ENCODE measurements at places on chromosomes 6 and 20.

DNA sequence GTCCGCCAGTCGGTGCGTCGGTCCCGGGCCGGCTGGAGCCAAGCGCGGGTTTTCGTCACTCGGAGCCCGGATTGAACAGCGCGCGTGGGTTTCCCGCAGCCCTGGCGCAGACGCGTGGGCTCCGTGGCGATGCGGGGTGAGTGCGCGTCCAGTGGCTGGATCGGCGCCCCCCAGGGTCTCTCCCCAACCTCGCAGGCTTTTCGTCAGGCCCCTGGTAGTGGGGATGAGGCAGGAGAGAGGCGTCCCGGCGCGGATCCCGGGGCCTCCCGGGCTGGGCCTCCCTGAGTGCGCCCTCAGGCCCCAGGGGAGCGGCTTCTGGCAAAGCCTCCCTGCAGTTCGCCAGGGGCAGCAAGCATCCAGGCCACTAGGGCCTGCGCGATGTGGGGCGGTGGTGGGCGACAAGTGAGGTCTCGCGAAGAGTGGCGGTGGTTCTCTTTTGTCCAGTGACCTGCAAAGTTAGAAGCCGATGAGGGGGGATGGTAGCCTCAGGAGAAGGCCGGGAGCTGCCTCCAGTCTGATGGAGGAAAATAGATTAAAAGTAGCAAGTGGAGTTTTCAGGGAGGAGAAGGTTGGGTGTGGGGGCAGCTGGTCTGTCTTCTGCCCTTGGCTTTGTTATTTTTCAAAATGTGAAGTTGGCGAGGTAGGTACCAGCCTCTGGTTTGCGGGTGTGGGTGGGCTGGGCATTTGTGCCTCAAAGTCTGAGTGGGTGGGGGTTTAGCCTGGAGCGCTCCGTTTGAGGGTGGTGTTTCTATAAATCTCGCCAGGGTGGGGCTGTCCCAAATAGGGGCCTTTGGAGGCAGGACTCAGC lies 1.6 kb downstream of the TOX2 start:
- ATAC-seq, result no peak

DNA sequence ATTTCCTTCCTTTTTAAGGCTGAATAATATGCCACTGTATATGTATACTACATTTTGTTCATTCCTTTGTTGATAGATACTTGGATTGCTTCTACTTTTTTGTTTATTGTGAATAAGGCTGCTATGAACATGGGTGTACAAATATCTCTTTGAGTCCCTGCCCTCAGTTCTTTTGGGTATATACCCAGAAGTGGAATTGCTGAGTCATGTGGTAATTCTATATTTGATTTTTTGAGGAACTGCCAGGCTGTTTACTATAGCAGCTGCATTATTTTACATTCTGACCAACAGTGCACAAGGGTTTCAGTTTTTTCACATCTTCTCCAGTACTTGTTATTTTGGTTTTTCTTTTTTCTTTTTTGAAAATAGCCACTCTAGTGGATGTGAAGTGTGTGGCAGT lies 34.1 kb downstream of the CDS2 start:
- ATAC-seq, result no peak

GRCh38 chr6:148343047-148343782 lies 577 bp downstream of the SASH1 start:
- no peak for ATAC-seq

DNA sequence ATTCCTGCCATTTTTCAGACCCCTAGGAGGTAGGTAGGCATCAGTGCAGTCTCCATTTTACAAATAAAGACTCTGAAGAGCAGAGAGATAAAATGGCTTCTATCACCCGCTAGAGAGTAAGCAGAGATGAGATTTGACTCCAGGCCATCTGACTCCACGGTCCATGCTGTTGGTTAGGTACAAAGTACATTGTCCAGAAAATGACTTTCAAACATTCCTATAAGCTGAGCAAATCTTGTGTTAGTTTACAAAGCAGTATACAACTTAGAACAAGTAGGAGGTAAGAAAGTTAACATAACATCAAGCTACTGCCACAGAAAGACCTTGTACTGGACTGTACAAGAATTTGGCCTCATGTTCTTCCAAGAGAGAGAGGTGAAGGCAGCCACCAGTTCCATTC lies 14.9 kb downstream of the BTN1A1 start:
- no peak for ATAC-seq

DNA sequence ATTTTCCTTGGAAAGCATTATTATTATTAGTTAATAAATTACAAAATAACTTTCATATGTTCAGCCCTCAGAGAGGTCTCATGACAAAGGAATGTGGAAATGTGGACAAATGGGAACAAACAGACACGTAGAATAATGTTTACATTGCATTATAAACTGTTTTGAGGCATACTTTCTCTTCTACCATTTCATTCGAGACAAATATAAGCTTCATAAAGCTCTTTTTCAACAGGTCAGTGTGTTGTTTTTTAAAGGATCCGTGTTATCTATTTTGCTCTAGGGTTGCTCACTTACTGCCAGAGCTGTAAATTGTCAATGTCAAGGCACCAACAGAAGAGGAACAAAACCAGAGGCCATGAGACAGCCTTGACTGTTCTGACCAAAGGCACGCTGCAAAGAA lies 256.8 kb downstream of the PHACTR1 start:
- no peak for ATAC-seq

DNA sequence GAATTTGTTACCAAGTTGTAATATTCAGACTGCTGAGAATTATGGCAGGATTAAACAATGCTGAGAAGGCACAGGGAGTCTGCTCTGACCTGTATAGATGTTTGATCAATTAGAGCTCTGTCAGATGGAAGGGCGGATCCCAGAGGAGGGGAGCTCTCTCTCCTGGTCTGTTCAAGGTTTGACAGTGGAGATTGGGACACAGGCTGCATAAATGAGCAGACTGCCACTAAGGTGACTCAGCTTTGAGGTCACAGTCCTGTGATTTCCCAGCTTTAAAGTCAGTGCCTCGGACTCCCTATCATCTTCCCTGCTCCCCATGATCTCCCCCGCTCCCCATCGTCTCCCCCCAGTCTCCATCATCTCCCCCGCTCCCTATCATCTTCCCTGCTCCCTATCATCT lies 59.2 kb upstream of the SLC22A23 start:
- ATAC-seq, result no peak

GRCh38 chr6:165701564-165702354 lies 38.7 kb upstream of the PDE10A start:
- ATAC-seq, result no peak

GRCh38 chr6:6518631-6519427 lies 69.7 kb upstream of the LY86 start:
- no peak for ATAC-seq

- ATAC-seq, result no peak
These were observed 411.1 kb downstream of the BCKDHB start for GRCh38 chr6:80517525-80517924.
